Vagina (tissue), 2 donors: ENCODE measurements at places on chromosomes 2 and 18. TPM values are rescaled to one million over a fixed set of nuclear protein-coding genes. Genes with fewer than 3 reads are reported as not detected.

DNA sequence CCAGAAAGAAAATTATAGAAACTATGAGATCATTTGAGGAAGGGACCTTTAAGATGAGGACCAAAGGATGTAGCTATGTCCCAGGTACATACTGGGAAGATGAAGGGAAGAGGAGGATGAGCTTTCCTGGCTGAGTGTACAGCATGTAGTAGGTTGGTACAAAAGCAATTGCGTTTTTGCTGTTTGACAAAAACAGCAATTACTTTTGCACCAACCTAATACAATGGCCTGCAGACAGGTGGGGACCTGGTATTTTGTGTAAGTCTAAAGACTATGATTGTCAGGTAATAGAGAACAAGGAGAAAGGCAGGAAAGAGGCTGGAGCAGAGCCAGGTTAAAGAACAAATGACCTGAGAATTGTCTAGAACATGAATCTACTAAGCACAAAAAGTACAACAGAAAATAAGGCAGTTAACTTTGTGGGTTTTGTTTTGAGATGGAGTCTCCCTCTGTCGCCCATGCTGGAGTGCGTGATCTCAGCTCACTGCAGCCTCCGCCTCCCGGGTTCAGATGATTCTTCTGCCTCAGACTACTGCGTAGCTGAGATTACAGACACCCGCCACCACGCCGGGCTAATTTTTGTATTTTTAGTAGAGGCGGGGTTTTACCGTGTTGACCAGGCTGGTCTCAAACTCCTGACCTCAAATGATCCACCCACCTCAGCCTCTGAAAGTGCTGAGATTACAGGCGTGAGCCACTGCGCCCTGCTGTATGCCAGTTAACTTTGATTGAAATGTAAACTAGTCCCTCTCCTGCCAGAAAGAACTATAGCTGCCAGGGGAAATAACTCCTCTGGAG, 3.2 kb upstream of the TGOLN2 start:
- no peak overlapping the region for H3K27ac ChIP-seq
- no peak for DNase-seq
- peaks cover 14% of the 10 kb centered on the region for H3K4me1 ChIP-seq
- no peak overlapping the region for H3K4me3 ChIP-seq

DNA sequence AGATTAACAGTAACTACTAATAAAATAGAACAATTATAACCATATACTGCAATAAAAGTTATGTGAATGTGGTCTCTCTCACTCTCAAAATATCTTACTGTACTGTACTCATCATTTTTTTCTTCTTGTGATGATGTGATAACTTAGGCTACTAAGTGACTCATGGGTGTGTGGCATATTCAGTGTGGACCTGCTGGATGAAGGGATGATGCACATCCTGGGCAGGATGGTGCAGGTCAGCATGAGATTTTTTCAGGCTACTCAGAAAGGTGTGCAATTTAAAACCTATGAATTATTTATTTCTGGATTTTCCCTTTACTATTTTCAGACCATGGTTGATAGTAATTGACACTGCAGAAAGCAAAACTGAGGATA, 90.7 kb downstream of the NCKAP5 start:
- no peak overlapping the region for H3K27ac ChIP-seq
- no peak overlapping the region for H3K4me3 ChIP-seq
- H3K36me3 ChIP-seq = no peaks in the 10 kb centered on the region

ZNF521 gene
- total RNA-seq = 18.7 TPM

IL1F10 gene
- total RNA-seq = not detected

ABCG8 gene
- total RNA-seq = not detected
